GM19239 (cell line): ENCODE measurements at places on chromosomes 4 and X.

DNA sequence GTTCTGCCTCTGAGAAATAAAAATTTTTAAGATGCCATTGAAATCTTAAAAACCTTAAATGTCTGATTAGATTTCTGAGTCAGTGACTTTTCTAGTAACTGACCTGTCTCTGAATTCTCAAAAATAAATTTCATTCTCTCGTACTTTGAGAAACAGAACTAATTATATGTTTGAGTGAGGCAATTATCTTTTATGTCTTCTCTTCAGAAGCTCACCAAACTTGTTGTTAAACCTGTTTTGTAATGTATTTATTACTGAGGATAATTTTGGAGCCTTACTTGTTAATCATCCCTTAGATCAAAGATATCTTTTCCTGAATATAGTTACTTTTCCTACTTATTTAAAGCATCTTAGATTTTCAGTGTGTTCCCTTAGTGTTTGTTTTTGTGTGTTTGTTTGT is 64.5 kb upstream of the MMAA start:
- DNase-seq: no peak

- DNase-seq: no peak
Measured at GRCh38 chr4:105170711-105171110, 24.0 kb downstream of the TET2 start.

DNA sequence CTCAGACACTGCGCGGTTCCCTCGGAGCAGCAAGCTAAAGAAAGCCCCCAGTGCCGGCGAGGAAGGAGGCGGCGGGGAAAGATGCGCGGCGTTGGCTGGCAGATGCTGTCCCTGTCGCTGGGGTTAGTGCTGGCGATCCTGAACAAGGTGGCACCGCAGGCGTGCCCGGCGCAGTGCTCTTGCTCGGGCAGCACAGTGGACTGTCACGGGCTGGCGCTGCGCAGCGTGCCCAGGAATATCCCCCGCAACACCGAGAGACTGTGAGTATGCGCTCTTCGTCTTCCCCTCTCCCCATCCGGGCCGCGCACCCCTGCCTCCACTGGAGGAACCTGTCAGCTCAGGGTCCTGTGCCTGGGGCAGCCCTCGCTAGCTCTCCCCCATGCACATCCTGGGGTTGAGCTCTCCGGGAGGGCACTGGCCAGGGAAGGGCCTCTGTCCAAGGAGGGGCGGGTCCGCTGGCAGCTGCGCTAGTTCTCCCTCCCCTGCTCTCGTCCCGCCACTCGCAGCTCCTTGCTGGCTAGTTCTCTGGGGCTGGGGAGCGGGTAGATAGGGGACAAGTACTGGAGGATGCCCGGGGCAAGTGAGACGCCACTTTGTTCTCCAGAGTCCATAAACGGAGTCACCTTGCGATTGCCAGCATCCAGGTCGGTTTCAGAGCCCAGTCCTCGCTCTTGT is 2.2 kb downstream of the SLIT2 start:
- no peak for DNase-seq

GRCh38 chr4:173189117-173189693 is 20.6 kb downstream of the GALNT7 start:
- DNase-seq: no peak

- no peak for DNase-seq
Measured at GRCh38 chr4:26474551-26474950, 15.7 kb downstream of the CCKAR start.

GRCh38 chrX:126770179-126770578 is 49.4 kb upstream of the PRR32 start:
- no peak for DNase-seq

DNA sequence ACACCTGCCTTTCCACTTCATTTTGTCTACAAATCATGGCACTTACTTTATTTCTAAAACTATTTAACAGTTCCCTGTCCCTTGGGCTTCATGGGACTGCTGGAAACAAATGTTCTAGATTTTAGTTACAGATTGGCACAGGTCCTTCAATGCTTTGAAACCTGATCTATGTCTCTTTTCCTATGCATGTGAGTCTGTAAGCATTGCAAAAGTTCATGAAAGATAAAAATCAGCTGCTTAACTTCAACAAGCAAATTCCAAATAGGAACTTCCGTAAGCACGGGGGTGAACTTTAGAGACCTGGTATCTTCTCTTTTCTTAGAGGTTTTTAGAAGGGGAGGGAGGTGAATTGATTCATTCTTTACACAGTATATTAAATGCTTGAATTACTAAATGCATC is 9.5 kb downstream of the LGI2 start:
- DNase-seq: no peak
